ENCODE measurements at places on chromosomes 2 and 18.
A peak's percentile ranks its signal among the peaks of the same experiment; 100 is the strongest.

DNA sequence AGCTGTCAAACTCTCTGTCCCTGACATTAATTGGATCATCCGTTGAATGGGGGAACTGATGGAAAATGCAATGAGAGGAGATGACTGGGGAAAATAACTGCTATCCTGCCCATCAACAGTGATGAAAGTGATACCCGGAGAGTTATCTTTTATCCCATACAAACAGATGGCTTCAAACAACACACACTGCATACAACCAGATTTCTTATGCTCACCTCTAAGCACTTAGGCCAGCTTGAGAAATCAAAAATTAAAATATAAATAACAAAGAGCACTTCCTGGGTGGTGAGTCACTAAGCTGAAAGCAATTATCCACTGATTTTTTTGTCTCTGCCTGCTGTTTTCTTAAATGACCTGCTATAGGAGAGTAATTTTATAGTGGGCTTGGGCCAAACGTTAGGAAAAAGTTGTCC lies 237.6 kb upstream of the RGPD4 start:
- DNase-seq, result no peak

DNA sequence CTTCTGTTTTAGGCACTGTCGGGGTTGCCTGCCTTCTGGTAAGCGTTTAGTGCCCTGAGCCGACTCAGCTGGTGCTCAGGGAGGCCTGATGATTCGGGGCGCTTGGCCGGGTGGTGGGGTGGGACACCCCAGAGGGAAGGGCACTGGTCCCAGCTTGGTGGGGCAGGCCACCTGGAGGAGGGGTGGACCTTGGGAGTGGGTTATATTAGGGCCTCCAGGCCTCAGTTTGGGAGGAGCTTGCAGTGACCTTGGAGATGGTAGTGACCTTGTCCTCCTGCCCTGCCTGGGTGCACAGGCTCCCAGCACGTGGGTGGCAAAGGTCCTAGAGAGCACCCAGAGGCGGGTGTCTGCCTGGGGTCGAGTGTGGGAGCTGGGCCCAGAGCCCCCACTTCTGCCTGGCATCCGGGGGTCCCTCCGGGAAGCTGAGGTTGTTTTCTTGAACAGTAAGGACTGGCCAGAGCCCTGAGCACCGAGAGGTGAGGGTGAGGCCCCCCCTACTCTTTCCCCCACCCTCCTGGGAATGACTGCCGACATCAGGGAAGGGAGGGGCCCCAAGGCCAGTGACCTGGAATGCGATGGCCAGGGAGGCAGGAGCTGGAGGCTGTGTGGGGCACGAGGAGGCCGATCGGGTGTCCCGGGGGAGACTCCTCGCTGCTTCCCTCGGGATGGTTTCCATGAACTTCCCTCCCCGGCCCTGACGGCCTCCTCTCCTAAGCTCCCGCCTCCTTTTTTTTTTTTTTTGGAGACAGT lies 61.3 kb downstream of the HPCAL1 start:
- DNase-seq, result no peak

DNA sequence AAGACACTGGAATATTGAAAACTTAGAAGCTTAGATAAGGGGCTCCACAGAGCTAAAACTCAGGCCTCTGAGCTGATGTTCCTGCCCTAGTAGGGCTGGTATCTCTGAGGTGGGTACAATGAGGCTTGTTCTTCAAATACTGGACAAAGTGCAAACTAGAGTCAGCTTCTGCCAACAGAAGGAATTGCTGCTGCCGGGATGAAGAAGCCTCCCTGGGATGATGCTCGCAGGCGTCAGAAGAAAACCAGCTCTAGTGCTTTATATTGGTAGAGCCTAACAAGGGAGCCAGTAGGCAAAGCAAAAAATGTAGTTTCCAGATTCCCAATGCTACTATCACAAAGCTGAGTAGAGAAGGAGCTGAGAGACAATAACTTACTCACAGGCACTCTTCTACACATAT lies 118.1 kb downstream of the FOXI3 start:
- DNase-seq, result no peak

- DNase-seq, result no peak
Observed at GRCh38 chr2:98748292-98749065, 17.5 kb upstream of the MGAT4A start.

GRCh38 chr2:55054106-55054875 lies 4.0 kb upstream of the RTN4 start:
- no peak for DNase-seq

GRCh38 chr2:59756150-59756549 lies 797.3 kb downstream of the BCL11A start:
- DNase-seq, result peak; percentile 20

- no peak for DNase-seq
Observed at GRCh38 chr2:134181219-134181618, 72.7 kb upstream of the MGAT5 start.

DNA sequence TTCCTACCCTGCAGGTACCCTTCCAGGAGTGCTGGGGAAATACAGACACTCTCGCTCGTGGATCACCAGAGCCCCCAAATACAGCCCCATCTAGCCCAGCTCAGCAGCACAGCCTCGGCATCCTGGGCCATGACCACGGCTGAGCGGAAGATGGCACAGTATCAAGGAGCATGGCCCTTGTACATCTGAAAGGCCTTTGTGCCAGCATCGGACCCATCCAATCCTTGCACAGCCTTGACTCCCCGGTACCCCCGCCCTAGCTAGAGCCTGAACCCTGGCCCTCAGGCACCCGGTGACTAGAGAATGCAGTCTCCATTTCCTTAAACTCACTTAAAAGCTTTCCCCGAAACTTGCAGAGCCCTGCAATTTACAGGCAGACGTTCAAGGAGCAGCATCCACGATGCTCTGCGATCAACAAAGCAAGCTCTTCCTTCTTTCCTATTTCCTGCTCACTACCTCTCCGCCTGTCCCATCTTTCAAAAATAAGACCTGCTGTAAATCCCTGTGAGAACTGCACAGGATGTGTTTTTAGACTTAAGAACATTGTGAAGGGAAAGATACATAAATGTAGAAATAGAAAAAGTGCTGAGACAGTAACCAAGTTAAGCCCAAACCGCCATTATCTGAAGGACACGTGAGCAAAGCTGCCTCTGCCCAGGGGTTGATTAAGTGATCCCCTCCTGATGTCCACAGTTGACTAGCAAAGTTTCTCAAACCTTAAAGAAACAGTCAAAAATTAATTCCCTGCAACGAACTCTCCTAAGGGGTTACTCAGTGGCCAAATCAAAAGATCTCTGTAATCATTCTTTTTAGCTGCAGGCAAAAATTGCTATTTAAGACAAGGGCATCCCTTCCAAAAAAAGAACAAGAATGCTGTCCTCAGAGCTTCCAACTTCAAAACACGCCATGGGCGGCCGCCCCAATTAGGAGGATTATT lies 48.5 kb downstream of the ZNF516 start:
- DNase-seq, result no peak

GRCh38 chr2:15432642-15433256 lies 128.4 kb downstream of the NBAS start:
- no peak for DNase-seq

GRCh38 chr2:98804736-98805135 lies 73.8 kb upstream of the MGAT4A start:
- DNase-seq, result no peak

- DNase-seq, result no peak
Observed at GRCh38 chr2:159349674-159350299, 63.3 kb upstream of the WDSUB1 start.

- no peak for DNase-seq
Observed at GRCh38 chr18:76397631-76398030, 97.4 kb downstream of the ZNF516 start.

- DNase-seq, result no peak
Observed at GRCh38 chr2:172442072-172442895, 14.9 kb downstream of the ITGA6 start.

GRCh38 chr2:69168950-69169654 lies 156.1 kb downstream of the ANTXR1 start:
- DNase-seq, result no peak

DNA sequence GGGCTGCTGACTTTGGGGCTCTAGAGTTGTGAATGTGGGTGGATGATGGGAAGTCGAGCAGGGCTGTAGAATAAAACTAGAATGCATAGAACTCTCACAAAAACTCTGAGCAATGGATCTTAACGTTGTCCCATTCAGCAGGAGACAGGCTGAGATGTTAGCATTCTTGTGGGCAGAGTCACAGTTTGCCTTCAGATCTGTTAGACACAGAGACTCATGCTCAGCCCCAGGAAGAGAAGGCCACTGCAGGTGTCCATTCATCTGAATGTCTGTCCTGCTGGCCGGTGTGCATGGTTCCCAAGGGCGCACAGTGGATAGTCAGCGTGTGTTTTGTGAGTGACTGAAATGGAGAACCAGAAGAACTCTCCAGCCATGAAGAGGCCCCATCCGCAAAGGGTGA lies 111.3 kb downstream of the TSN start:
- DNase-seq, result no peak

- no peak for DNase-seq
Observed at GRCh38 chr18:71020342-71021029, 731.6 kb downstream of the SOCS6 start.

DNA sequence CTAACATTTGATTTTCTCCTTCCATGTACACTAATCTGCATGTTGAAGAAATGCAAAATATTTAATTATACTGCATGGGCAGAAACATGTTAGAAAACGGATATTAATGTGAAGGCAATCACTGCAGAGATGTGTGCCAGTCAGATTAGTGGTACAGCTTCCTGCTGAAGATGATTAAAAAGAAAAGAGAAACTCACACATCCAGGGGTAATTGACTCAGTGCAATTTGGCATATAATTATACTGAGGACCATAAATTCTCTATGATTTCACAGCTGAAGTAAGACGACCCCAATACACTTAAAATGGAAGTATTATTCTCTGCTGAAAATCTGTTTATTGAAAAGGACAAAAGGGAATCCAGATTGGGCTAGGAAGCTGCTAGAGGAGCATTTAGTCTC lies 243.4 kb downstream of the TGIF1 start:
- DNase-seq, result no peak

GRCh38 chr2:72137498-72138010 lies 10.1 kb downstream of the CYP26B1 start:
- DNase-seq, result peak; percentile 44

- DNase-seq, result no peak
Observed at GRCh38 chr18:50970006-50970405, 2.2 kb downstream of the ELAC1 start.

- DNase-seq, result no peak
Observed at GRCh38 chr18:7658701-7659100, 91.6 kb downstream of the PTPRM start.

GRCh38 chr2:128783193-128783671 lies 464.6 kb upstream of the HS6ST1 start:
- no peak for DNase-seq

DNA sequence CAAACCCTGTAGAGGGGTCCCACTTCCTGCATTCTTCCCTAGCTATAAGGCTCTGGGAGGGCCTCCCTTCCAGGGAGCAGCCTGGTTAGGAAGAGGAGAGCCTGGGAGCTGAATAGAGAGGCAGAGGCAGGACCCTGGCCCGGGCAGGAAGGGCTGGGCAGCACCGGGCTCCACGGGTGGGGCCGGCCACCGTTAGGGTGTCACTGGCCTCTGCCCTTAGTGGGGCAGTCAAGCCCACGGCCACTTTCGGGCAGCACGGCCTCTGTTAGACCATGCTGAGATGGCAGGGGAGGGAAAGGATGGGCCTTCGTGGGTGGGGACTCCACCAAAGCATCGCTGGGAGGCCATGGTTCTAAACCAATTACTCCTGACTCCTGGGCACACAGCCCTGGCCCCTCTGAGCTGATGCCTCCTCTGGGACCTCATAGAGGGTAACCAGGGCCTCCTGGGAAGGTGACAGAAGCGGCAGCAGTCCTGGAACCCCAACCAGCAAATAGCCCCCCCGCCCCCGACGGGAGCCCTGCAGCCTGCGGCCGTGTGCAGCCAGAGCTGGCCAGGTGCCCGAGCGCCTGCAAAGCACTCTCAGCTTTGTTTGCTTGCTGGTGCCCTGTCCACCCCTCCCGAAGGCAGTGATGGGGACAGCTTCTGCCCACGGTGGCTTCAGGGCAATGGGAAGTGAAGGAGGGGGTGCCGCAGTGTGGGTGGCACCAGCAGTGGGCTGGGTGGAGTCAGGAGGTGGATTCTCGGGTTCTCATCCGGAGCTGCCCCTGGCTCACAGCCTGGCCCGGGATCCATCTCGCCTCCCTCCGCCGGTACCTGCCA lies 16.3 kb upstream of the HPCAL1 start:
- no peak for DNase-seq

DNA sequence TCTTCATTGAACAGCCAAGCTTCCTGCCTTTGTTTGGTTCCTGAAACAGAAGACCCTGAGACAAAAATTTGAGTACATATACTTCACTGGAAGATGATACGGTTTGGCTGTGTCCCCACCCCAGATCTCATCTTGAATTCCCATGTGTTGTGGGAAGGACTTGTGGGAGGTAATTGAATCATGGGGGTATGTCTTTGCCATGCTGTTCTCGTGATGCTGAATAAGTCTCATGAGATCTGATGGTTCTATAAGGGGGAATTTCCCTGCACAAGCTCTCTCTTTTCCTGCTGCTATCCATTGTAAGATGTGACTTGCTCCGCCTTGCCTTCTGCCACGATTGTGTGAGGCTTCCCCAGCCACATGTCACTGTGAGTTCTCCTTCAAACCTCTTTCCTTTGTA lies 76.5 kb downstream of the BABAM2 start:
- no peak for DNase-seq

DNA sequence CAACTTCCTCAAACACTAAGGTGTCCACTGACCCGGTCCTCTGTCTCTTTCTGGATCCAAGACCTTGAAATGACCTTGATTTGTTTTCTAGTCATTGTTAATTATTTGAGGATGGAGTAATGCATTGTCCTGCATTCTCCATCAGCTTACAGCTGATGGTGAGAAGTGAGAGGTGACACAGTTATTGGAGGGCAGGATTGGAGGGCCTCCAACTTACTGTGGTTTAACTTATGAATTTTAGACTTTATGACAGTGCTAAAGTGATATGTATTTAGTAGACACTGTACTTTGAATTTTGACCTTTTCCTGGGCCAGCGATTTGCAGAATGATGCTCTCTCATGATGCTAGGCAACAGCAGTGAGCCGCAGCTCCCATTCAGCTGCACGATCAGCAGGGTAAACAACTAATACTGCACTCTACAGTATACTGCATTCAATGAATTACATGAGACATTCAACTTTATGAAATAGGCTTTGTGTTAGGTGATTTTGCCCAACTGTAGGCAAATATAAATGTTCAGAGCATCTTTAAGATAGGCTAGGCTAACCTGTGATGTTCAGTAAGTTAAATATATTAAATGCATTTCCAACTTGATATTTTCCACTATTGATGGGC lies 200.0 kb upstream of the MEX3C start:
- no peak for DNase-seq

GRCh38 chr2:234382131-234382530 lies 114.8 kb downstream of the ARL4C start:
- no peak for DNase-seq

GRCh38 chr2:48496849-48497248 lies 33.1 kb upstream of the STON1 start:
- no peak for DNase-seq

DNA sequence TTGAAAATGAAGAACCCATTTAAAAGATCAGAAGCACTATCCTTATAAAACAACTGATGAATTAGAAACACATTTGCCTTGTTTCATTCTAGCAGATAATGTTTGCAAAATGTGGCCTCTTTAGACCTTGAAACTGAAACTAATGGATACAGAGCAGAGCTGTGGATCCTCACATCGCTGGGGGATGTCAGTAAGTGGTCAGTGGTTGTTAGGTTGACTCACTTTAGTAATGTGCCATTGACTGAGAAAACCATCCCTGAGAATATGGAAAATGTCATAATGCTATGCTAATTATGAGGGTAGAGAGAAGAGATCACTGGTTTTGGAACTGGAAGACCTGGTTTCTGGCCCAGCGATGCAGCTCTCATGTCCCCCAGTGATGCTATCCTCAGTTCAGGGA lies 176.7 kb downstream of the MYO1B start:
- DNase-seq, result no peak

- DNase-seq, result no peak
Observed at GRCh38 chr2:177171418-177171865, 41.2 kb upstream of the HNRNPA3 start.

GRCh38 chr2:71557321-71557720 lies 104.0 kb downstream of the DYSF start:
- DNase-seq, result no peak

Data from right kidney (tissue), 9 donors.